ENCODE measurements at places on chromosomes 11 and 22.

DNA sequence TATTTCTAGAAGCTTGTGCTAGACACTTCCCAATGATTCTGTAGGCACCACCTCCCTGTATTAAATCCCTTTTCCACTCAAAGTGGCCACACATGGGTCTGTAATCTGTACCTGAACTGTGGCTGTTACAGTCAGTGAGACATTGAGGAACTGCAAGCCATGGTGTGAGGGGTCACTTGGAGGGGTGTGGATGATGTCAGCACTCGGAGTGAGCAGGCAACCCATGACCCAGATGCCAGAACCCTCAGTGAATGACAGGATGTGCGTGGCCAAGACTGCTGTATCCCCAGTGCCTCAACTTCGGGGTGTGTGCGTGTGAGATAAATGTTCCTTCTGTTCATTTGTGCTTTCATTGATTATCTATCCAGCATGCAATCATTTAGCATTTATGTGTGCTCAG lies 14.7 kb upstream of the SHANK3 start:
- DNase-seq: no peak

DNA sequence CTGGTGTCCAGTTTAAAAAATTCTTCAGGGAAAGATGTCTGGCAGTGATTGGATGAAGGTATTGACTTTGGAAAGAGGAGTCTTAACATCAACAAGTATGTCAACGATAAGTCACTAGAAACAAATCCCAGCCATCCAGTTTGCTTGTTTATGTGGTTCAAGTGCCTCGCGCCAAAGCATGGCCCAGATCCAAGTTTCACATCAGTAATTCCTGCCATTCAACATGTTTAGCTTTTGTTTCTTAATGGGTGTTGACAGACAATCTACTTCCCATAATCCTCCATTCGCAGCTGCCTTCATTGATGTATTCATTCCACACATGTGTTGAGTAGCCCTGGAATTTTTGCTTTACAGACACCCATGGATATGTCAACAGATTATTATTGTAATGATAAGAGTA lies 77.8 kb downstream of the UBASH3B start:
- DNase-seq: no peak

DNA sequence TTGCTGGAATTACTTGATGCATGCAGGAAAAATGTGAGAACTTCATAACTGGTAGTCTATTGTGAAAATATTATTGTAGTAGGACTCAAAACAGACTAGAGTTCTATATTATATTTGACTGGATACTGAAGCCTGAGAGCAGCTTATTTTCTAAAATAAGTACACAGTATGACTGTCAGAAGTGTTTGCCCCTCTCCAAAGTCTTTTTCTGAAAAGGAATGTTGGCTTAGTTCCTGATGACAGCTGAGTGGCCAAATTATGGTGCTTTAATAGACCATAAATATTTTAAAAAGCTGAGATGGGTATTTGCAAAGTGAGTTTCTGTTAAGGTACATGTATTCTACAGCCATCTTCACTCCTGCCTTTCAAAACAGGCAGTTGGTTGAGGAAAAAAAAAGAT lies 13.1 kb downstream of the ZBED5 start:
- no peak for DNase-seq

DNA sequence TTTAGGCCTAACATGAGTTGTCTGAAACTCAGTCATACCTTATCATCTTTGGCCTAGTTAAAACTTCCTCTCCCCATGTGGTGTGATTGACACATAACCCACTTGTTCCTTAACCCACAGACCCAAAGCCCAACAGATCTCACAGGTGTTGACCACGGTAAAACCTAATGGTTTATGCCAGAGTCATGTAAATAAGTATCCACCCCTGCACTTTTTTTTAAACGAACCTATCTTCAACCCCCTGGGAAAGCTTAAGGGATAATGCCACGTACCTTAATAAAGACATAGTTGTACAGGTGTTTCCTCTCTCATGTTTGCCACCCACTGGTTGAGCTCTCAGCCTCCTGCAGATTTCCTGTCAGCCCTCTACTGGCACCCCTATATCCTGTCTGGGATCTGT lies 709.3 kb upstream of the CCDC179 start:
- DNase-seq: no peak

DNA sequence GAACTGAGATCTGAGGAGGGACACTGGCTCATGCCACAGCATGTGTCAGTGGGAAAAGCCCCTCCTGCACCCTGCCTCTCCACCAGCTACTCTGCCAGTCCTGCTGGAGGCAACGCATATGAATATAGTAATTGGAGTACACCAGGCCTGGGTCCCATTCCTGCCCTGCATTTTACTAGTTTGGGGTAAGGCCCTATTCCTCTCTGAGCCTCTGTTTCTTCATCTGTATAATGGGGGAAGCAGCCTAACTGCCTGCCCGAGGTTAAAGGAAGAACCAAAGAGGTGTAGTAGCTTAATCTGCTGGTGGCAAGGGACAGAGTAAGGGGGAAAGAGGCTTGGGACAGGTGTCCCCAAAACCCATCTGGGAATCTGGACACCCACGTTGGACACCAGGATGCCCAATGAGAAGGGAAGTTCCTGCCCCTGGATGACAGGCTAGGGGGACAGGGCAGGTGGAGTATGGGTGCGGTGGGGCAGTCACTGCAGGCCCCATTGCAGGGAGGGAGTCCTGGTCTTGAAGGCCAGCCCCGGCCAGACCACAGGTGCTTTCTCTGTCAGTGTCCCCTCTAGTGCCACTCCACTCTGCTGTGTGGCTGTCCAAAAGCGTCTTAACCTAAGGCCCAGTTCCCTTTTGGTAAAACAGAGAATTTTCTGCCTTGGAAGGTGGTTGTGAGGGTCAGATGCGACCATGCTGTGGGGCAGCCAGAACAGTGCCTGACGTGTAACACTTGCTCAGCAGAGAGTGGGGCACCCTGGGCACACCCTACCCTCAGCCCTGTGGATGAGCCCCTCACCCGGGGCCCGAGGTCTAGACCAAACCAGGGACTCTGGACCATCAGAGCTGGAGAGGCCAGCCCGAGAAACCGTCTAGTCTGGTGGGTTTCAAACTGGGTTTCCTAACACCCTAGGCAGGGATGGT lies 11.5 kb downstream of the TSKU start:
- DNase-seq: no peak

DNA sequence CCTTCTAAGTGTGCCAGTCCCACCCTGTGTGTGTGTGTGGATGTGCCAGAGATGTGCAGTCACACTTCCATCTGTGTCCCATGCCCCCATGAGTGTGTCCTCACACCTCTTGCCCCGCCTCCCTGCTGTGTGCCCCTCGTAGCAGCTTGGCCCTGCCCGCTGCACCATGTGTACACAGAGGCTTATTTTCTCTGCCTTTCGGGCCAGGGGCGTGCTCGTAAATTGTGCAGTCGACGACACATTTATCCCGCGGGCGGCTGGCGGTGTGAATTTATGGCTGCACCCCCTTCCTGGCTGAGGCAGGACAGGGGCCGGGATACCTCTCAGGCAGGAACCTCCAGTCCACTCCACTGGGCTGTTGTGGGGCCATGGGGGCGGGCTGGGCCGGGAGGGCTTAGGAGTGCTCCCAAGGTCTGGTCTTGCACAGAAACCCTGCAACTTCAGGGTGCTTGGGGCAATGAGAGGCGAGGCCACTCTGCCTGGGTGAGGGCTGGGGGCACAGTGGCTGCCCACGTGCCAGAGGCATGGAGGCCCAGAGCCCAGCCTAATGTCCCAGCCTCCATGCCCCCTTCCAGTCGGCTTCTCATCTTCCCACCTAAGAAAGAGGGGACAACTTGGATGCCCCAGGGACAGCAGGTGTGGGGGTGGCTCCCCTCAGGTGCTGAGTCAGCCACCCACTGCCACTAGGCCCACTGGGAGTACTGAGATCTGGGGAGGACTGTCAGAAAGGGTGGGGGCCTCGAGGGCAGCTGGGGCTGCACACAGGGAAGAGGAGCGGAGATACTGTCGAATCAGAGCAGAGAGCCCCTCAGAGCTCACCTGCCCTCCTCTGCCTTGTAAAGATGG lies 12.5 kb downstream of the GP1BB start:
- DNase-seq: no peak

- DNase-seq: no peak
Observed at GRCh38 chr22:31550871-31551370, 54.6 kb downstream of the SFI1 start.

- DNase-seq: no peak
Observed at GRCh38 chr11:129959687-129960086, 42.9 kb downstream of the PRDM10 start.

- DNase-seq: no peak
Observed at GRCh38 chr11:117492578-117493251, 165.1 kb downstream of the CEP164 start.

DNA sequence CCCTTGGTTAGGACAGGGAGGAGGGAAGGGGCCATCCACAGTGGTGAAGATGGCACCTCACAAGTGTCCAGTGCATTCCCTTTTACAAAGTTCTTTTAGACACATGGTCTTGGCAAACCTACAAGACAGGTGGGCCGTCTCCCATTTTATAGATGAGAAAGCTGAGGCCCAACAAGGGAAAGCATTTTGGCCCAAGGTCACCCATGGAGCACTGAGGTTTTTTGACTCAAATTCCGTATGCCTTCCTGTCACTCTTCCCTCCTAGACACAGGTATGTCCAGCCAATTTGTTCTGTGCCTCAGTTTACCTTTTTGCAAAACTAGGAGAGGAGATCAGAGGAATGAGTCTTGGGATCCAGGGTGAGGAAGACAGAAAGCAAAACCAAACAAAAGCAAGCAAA lies 1.2 kb downstream of the C1QTNF4 start:
- DNase-seq: no peak

GRCh38 chr11:115333121-115333520 lies 171.1 kb downstream of the CADM1 start:
- no peak for DNase-seq

- no peak for DNase-seq
Observed at GRCh38 chr11:118410055-118410745, 8.8 kb downstream of the ATP5MG start.

DNA sequence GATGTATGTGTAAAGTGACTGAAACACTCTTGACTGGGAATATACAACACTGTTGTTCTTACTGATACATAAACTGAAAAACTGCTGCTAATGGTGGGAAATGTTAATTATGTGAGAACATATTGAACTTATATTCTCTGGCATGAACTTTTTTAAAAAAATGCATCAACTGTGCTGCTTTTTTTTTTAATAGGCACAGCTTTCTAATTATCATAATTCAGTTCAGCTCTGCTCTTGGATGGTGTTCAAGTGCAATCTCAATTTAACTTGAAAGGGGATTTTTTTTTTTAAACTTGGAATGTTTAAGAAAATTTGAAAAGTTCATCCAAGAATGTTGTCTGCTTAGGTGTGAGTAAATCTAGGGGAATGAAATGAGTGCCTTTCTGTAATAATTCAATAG lies 5.2 kb downstream of the TEAD1 start:
- no peak for DNase-seq

- no peak for DNase-seq
Observed at GRCh38 chr22:44455963-44456358, 42.1 kb downstream of the RTL6 start.

GRCh38 chr11:110076371-110076965 lies 16.7 kb upstream of the ZC3H12C start:
- no peak for DNase-seq
